ENCODE measurements at places on chromosomes 3 and 15.

GRCh38 chr3:27528791-27529190 is 44.6 kb upstream of the SLC4A7 start:
- no peak for DNase-seq

DNA sequence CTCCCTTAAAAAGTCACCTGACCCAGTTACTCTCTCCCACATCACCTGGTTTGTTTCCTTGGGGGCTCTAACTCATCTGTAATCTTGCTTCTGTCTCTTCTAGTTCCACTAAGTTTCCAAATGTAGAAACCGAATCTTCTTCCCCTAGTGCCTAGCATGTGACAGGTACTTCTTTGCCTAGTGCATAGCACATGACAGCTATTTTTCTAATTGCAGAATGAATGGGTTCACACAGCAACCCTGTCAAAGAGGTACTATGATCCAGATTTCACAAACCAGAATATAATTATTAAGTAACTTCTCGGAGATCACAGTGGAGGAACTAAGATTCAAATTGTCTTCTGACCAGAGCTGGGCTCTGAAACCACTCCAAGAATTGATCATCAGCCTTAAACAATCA is 7.4 kb downstream of the DPH3 start:
- no peak for DNase-seq

DNA sequence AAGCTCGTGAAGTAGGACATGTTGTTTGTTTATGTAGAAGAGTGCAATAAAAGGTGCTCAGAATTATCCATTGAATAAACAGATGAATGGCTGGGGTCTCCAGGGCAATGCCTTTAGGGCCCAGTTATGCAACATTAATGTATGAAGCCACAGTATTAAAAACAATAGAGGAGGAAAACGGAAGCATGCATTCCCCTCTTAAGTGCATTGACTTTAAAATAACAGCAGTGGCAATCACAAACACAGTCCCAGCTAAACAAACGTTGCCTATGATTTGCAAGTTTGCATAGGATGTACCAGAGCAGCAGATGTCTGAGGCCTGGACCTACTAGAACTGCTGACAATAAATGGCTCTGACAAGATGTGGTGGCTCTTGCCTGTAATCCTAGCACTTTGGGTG is 60.6 kb upstream of the GCNT3 start:
- DNase-seq, result no peak

GRCh38 chr3:147415874-147416273 is 6.7 kb downstream of the ZIC1 start:
- DNase-seq, result no peak

- no peak for DNase-seq
Measured at GRCh38 chr3:81249540-81250029, 511.9 kb downstream of the GBE1 start.

- DNase-seq, result no peak
Measured at GRCh38 chr15:31325595-31326155, 960 bp upstream of the KLF13 start.

DNA sequence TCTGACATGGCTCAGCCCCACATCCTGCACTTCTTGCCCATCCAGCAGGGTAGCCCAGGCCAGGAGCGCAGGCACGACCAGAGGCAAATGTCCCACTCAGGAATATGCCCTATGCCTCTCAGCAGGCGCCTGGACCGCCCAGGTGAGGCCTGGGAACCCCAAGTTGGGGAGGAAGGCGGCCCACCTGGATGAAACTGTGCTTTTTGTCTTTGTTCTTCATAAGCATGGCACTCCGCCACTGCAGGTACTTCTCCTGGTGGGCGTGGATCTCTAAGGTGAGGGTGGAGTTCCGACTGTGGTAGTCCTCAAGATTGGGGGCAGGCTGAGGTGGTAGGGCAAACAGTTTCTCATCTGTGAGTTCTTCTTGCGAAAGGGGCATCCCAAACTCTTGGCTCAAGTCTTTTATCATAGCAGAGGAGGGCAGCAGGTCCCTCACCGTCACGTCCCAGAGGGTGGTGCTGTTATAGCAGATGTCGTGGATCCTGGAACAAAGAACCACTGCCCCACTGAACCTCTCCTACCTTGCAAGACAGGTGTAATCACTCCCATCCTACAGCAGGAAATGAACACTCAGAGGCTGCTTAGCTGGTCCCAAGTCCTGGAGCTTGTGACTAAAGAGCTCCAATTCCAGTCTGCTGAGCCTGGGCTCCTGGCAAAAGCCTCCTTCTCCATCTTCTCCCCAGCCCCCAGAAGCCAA is 53.2 kb downstream of the ACAD9 start:
- DNase-seq, result no peak

DNA sequence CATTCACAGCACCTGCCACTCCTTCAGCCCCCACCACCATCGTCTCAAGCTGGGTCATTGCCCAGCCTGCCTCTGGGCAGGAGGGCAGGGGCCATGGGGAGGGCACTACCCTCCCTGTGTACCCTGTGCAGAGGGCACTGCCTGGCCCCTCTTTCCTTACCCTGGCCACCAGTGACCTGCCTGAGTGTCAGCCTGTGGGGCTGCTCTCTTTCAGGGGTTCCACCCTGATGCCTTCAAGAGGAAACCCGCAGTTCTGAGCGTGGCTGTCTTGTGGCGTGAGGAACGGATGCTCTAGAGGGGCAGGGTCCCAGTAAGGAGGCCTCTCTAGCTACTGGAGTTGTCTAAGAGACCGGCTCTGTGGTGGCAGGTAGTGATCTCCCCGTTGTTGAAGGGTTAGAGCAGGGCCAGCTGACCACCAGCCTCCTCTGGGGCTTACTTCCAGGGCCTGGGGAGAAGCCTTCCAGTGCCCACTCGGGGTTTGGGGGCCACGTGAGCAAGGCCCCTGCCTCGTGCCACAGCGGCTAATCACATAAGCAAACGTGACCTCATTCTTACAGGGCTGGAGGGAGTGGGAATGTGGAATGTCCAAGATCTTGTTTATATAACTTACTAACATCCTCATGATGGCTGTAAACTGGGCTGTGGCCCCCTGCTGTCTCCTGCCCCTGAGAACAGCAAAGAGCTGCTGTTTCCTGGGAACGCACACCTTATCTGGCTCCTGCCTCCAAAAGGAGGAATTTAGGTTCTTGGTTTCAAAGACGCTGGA is 31.4 kb upstream of the SEC13 start:
- no peak for DNase-seq

GRCh38 chr3:61664105-61664482 is 102.7 kb downstream of the PTPRG start:
- DNase-seq, result no peak

- no peak for DNase-seq
Measured at GRCh38 chr3:10520072-10520471, 14.7 kb upstream of the ATP2B2 start.

DNA sequence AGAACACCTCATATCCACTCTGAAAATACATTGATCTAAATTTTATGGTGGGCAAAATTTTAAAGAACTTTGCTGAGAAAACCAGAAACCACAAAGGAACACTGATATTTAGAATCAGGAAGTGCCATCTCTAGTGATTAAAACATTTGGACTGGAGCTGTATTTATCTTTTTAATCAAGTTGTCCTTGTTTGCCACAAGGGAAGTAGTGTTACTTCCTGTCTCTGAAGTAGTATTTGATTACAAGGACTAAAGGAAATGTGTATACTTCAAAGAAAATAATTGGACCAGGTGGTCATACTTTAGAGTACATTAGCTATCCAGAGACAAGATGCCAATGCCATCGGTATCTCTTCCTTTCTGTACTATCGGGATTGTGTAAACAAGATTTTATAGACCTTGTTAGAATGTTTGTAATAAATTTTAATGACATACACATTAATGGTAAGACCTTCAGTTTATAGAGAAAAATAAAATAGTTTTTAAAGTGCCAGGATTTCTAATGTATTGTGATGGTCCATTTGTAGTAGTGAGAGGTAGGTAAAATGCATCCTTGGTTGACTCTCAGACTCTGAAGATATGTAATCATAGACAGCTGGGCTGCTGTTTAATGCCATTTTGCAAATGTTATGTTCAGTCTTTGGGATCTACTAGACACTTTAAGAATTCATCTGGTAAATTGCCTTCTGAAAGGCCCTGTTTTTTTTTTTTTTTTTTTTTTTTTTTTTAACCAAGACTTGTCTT is 131.9 kb downstream of the B3GALNT1 start:
- DNase-seq, result no peak

Measured in NCI-H187 (cell line).